HS-27A (cell line): ENCODE measurements at places on chromosomes 3 and 15.

DNA sequence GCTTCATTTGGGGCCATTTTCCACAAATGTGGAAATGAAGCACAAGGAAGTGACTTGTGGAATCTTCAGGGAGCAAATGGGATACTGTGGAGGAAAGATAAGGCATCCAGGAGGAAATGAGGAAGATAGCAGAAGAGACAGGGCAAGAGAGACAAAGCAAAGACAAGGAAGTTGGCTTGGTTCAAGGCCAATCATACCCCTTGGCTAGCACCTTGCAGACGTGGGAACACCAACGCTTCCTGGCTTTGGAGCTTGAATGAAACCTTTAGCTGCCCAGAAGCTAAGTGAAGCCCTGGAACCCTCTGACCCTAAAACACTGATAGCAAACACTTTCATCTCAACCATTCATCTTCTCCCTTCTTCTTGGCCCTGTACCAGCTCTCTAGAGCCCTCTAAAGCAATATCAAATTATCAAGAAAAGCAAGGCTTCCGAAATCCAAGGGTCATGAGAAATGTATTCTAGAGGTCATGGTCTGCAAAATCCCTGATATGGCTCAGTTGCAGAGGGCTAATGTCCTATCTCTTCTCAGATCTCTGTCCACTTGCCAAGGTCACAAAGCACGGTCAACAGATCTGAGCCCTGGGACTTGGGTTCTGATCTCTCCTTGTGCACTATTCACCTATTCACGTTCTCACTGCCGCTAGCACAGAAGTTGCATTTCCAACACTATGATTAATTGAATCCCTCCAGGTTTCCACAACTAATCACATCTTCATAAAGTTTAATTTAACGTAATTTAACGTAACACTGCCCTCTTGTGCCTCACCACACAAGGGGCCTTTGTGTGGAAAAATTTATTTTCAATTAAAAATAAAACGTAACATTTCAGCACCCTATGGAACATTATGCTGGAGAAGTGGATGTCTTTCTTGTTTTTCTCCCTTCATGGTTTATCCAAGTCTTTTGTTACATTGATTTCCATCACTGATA is 557.6 kb upstream of the ADAMTS9 start:
- no peak for DNase-seq

DNA sequence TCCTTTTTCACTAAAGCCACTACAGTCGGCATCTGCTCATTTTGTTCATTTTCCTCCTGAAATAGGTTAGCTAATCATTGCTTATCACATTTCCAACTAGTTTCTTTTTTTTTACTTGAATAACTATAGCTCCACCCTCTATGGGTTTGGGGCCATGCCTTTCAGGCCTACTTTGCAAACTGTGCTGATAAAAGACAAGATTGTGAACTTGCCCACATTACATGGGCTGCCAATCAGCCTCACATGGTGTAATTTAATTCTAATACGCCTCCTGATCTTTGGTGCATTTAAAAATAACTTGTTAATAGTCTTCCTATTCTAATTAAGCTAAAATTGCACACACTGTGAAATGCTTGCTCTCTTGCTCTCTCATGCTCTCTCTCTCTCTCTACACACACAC is 90.5 kb downstream of the TGFBR2 start:
- no peak for DNase-seq

GRCh38 chr3:127628788-127629466 is at the start of gene PODXL2:
PODXL2 (plus strand) TSS chr3:127629185; CDS start chr3:127629220, 35 bp downstream.
- DNase-seq: no peak

DNA sequence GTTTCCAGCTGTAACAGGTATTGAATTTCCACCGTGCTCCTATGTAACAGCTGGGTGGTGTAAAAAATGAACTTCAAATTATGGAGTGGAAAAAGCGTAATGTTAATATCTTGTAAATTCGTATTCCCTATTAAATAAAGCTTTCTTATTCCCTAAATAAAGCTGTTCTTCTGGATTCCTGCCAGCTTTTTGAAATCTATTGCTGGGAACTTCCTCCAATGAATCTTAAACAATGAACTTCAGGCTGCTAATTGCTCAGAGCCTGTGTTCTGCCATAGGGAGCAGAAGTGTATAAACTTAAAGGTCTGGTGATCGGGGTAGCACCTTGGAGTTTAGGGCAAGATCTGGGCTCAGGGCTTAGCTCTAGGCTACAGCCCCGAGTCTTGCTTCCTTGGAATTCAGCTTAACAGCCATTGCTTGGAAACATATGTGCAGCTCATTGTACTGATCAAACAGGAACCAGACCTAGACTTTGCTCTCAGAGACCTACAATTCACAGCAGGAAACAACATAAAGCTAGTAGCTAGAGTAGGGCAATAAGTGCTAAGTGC is 1.4 kb downstream of the ARL14 start:
- no peak for DNase-seq

- no peak for DNase-seq
Measured at GRCh38 chr3:127406309-127407025, 118.6 kb upstream of the PRR20G start.

- DNase-seq: no peak
Measured at GRCh38 chr3:62467966-62468722, 94.8 kb upstream of the FEZF2 start.

- DNase-seq: no peak
Measured at GRCh38 chr3:37680401-37680800, 181.3 kb upstream of the CTDSPL start.

DNA sequence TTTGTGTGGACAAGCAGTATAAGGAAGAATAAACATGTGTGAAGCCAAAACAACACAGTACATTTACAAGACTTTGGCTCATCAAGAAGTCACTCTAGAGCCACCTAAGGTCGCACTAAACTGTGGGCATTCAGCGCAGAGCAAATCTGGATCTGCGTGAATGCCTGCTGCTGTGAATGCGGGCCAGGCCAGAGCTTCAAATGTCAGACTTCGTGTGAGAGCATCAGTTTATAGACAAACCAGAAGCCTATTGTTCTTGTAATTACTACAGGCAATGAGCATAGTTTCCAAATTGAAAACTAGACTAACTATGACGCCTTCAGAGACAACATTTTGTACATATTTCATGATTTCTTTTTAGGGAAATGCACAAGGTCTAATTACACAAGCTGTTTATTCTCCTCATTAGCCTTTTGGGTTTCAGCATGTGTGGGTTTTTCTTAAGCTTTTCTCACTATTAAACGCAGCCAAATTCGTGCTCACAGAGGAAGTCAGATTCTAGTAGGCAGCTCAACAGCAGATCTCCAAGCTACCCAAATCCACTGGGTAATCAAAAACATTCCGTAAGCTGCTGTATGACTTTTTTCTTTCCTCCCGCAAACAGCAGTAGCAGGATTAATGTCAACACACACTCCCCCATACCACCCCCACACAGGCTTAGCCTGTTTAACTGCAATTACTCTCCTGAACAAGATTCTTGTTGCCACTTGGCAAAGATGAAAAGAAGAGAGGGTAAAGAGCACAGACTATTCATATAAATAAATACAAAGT is 84.5 kb upstream of the SETMAR start:
- no peak for DNase-seq

DNA sequence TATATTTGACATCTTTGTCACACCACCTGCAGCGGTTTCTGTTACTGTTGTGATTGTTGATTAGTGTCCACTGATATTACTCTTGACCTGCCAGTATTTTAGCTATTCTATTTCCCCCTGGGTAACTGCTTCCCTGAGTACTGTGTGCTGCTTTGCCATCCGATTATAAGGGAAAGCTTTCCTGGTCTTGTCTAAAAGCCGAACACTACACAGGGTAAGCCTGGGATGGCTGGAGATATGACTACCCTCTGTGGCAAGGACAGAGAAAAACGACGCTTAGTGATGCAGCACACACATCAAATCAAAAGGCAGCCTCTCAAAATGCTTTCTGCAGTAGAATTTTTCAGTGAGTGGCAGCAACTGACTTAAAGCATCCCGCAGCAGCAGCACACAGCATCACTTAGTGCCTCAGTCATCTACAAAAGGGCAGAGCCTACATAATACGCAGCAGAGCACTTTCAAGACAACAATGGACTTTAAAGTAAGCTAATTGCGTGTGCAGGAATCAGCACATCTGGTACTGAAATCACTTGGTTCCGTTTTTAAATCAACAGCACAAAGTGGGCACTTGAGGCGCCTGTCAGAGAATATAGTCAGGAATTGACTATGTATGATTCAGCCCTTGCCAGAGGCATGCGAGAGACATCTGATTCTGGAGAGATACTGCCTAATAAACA is 656.3 kb upstream of the TGFBR2 start:
- DNase-seq: no peak

DNA sequence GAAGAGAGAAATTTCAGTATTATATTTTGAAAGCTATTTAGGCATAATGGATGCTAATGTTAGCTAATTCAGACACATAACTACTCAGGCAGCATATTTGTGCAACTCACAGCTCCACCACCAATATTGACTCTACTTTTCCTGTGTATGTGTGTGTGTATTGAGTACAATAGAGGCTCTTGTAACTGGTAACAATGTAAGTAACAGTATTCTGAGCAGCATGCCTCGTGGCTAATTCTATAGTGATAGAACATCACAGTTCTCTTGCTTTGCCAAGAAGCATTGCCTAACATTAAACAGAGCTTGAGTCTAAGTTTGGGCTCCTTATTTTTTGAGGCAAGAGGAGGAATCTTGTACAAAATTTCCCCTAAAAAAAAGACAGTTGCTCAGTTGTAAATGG is 98.6 kb upstream of the ARHGEF26 start:
- no peak for DNase-seq
